Inflammatory macrophage treated with lipopolysaccharide for 4 hours (primary cell): ENCODE measurements at places on chromosomes 4 and X.

DNA sequence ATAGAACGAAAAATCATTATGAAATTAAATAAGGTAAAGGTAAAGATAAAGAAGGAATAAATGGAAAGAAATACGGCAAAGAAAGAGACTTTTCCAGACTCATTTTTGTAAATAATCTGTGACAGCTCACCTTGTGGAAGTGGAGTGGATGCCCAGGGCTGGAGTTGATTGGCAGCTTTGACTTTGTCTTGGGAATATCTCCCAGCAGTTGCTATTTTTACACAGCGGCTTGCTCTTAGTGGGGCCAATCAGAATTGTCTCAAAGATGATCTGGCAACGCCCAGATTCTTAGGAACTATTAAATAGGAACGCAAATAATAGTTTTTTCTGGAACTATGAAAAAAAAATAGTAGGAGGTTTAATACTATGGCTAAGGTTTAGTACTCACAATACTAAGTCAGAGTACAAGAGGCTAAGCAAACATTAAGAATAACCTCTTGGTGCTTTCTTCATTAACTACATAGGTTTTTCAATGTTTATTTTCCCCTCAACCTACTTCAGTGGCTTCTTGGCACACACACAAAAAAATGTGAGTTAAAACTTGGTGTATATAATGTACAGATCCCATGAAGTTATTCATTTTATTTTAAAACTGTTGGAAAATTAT lies 132.7 kb downstream of the TRAM1L1 start:
- DNase-seq, result no peak

DNA sequence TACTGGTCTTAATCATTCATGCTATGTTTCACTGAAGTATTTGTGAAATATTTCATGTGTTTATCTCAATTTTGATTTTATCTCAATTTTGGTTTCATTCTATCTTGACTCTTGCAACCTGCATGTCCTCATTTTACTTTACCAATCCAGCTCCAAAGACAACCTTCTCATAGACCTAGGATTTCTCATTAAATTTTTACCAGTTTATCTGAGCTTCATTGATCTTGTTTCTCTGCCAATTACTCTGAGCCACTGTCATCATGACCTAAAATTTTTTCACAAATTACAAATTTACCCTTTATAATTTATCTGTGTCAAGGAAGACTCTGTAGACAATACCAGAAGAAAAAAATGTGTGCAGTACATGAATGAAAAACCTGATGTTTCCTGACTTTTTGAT lies 18.6 kb upstream of the UGT2B17 start:
- no peak for DNase-seq

DNA sequence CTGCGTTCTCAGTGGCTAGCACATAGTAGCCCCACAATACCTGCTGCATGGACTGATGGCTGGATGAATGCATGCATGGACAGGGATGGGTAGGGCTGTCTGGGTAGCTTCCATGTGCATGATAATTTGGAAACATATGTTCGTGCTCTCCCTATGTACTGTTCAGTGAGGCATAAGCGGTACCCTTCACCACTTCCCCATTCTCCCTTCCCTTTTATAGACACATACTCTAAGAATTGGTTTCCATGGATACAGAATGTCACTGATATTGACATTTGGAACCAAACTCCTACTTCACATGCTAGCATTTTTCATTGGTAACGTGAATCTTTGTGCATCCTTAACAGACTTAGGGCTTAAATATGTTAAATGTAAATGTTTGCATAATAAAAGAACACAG lies 20.4 kb downstream of the USP46 start:
- DNase-seq, result peak; percentile 33

DNA sequence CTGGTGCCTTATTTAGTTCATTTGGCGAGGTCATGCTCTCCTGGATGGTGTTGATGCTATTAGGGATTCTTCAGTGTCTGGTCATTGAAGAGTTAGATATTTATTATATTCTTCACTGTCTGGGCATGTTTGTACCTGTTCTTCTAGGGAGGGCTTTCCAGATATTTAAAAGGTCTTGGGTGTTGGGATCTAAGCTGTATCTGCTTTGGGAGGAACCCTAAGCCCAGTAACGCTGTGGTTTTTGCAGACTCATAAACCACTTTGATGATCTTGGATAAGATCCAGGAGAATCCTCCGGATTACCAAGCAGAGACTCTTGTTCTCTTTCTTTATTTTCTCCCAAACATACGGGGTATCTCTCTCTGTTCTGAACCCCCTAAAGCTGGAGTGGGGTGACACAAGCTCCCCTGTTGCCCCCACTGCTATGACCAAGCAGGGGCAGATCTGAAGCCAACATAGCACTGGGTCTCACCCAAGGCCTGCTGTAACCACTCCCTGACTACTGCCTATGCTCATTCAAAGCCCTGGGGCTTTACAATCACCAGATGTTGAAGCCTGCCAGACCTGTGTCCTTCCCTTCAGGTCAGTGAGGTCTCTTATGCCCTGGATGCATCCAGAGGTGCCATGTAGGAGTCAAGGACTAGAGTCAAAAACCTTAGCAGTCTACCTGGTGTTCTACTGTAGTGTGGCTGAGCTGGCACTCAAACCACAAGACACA lies 187.6 kb downstream of the GUCY2F start:
- no peak for DNase-seq

GRCh38 chr4:118745357-118745756 lies 60.2 kb downstream of the METTL14 start:
- DNase-seq, result peak; percentile 8

GRCh38 chr4:93878566-93878965 lies 50.0 kb downstream of the ATOH1 start:
- no peak for DNase-seq

GRCh38 chr4:114597410-114598115 lies 1.0 kb upstream of the UGT8 start:
- DNase-seq, result no peak

DNA sequence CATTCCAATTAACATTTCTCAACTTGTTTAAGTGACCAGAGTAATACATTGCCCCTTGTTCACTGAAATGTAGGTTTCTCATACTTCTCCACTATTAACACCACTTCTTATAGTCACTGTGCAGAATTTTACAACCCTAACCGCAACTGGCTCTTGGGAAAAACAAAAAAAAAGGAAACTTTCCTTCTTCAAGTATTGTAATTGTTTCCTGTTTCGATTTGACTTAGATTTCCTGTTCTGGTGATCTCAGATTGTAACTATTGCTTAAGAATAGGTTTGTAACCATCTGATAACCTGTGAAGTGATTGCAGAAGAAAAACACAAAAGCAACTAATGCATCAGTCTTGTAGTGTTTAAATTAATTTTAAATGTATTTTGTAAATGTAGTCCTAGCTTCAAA lies 594.7 kb upstream of the GALNT7 start:
- peak; percentile 92 for DNase-seq

DNA sequence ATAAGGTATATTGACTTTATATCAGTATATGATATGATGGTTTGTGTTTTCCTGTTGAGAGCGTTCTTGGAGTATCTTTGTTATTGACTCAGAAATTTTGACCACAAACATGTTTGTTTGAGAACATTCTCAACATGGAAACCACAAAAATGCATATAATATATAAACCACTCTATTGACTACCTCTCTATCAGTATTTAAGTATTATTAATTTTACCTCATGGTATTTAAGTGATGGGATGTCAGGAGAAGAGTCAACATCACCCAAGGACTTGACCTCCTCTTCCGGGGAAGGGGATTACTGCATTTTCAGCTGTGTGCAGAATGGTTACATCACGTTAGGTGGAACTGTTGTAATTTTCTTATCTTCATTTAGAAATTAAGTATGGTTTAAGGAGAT lies 54.3 kb upstream of the PUDP start:
- no peak for DNase-seq

- DNase-seq, result no peak
Measured at GRCh38 chr4:186644737-186645261, 78.9 kb downstream of the FAT1 start.

DNA sequence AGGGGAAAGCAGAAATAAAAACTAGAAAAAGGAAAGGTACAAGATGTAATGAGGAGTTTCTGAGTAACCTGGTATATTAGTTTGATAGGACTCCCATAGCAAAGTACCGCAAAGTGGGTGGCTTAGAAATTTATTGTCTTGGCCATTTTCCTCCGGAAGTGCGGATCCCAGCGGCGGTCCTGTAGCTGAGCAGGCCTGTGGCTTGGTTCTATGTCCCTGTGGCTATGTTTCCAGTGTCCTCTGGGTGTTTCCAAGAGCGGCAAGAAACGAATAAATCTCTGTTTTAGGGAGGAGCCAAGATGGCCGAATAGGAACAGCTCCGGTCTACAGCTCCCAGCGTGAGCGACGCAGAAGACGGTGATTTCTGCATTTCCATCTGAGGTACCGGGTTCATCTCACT lies 44.0 kb upstream of the LDB2 start:
- DNase-seq, result no peak

GRCh38 chrX:153560000-153560399 lies 38.9 kb downstream of the CCNQ start:
- DNase-seq, result peak; percentile 52

DNA sequence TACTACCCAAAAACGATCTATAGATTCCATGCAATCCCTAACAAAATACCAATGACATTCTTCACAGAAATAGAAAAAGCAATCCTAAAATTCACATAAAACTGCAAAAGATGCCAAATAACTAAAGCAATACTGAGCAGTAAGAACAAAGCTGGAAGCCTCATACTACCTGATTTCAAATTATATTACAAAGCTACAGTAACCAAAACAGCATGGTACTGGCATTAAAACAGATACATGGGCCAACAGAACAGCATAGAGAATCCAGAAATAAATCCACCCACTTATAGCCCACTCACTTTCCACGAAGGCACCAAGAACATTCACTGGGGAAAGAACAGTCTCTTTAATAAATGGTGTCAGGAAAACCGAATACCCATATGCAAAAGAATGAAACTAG lies 74.7 kb downstream of the PHF8 start:
- DNase-seq, result no peak

DNA sequence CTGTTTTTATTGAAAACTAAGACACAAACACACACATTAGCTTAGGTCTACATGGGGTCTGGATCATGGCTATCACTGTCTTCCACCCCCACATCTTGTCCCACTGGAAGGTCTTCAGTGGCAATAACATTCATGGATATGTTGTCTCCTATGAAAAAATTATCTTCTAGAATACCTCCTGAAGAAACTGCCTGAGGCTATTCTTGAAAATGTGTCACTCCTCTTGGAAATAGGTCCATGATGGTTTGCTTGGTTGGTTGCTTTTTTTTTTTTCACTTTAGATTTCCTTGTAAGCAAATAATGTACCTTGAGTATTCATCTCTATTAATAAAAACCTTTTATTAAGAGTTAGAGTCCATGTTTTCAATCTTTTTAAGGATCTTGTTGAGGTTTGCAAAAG lies 195.3 kb upstream of the PDE5A start:
- DNase-seq, result no peak

DNA sequence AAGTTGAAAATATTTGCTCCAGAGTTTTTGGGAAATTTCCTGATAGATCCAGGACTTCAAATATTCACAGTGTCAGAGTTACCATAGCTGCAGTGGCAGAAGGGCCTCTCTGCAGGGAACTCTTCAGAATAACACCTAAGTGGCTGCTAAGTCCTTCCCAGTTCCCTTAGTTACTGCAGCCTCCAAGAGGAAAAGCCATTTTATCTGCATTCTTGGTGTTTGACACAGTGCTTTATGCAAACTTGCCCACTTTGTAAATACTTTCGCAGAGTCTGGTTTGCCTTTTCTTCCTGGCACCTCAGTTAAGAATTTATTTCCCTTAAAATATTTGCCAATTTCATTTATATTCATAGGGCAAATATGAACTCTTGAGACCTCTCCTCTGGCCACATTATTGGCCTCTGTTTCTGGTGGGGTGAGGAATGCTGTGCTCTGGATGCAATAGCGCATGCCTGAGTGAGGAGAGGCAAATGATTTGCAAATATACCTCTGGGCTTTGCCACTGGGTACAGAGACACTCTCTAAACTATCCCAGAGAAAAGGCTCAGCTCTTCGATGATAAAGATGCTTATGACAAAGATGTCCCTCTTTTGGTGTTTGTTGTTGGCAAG lies 566.3 kb upstream of the NR3C2 start:
- DNase-seq, result no peak

GRCh38 chr4:858041-858481 lies 32.1 kb upstream of the CPLX1 start:
- DNase-seq, result no peak

DNA sequence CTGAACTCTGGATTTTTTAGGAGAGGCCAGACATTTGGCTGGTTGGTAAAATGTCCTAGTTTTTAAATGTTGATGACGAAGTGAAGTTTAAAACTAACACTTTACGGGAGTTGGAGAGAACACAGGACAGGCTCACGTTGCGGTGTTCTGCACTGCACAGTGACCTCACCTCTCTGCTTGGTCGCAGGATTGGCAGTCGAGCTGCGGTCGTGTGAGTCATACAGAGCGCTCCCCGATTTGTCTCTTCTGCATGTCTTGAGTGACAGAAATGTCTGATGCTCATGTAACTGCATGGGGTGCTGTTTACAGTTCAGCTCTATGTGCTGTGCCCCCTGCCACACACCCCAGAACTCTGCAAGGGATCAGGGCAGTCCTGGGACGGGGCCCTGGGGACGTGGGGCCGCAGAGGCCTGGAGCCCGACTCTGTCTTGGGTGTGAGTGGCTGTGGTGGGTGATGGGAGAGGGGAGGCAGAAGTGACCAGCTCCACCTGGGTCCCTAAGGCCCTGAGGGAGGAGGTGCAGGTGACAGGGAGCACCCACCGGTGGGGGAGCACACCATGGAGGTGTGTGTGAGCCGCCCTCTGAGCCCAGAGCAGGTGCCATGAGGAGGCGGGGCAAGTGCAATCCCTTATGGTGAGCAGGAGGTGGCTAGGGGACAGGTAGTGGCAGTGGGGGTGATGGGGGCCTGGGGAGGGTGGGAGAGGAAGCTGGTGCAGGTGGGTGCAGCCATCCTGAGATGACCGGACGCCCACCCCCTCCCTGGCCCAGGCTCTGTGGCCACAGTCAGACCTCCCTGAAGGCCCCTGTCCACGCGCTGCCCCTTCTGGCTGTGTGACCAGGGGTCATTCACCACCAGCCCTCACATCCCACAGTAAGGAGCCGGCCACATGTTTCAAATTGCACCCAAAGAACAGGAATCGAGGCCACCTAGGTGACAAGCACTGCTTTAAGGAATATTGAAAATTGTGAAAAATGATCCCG lies 77.9 kb upstream of the ADRA2C start:
- no peak for DNase-seq

DNA sequence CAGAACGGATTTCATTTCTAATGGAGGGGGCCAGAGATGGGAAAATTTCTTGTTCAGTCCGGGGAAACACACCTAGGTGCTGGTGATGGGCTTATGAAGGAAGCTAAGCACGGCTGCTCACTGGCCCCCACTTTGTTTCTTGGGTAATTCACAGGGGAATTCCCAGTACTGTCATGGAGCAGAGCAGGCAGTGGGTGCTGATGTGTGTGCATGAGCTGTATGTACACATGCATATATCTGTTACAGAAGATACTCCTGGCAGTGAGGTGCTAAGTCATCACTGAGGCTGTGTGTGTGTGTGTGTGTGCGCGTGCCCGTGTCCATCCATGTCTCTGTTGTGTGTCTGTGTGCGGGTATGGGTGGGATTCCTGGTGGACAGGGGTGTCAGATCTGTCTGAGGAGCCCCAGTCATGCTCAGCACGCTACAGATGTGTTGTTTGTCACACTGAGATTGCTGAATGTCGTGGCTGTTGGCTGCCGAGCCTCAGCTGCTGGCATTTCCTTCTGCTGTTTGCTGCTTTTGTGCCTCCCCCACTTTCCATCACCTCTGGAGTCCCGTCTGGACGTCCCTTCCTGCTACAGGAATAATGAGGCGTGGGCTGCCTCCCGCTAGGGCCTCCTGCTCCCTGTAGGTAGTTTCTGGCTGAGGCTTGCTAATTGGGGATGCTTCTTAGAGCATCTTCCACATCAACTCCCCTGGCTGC lies 53.3 kb downstream of the JADE1 start:
- peak; percentile 48 for DNase-seq
